ENCODE measurements at places on chromosomes 3 and 15. TPM values are rescaled to one million over a fixed set of nuclear protein-coding genes. Genes with fewer than 3 reads are reported as not detected.

Gene COL6A5
- not detected for total RNA-seq

Gene MYD88
- 36.2 TPM for total RNA-seq

Gene SLC35A5
- total RNA-seq: 30.4 TPM

Gene LRRN1
- 7.5 TPM for total RNA-seq

Gene ZMAT3
- 19.0 TPM for total RNA-seq

Gene CP
- 17.7 TPM for total RNA-seq

Gene CPB1
- 6.8 TPM for total RNA-seq

Gene CERS3
- total RNA-seq: not detected

Gene FETUB
- total RNA-seq: not detected

Gene RNU5B-1
- not detected for total RNA-seq

Gene CCDC54
- total RNA-seq: not detected

Gene MOBP
- total RNA-seq: not detected

DNA sequence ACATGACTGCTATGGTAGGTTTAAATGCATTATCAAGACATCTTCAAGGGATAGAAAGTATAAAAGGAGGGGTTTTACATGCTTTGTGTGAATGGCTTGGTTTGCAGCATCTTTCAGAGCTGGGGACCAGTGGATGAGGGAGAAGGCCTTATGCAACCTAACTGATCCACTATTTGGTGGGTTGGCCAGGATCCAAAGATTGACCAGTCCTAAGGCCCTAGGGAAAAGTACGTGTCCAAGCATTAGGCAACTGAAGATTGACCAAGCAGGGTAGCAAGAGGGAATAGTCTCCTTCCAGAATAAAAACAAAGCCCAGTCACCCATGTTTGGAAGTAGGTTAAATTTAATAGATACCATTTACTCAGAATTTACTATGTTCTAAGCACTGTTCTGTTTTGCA, 509.3 kb downstream of the EPHB1 start:
- H3K4me1 ChIP-seq: no peaks in the 10 kb centered on the region
- H3K27ac ChIP-seq: no peak overlapping the region
- no peaks in the 10 kb centered on the region for H3K27me3 ChIP-seq
- no peak overlapping the region for H3K4me3 ChIP-seq

DNA sequence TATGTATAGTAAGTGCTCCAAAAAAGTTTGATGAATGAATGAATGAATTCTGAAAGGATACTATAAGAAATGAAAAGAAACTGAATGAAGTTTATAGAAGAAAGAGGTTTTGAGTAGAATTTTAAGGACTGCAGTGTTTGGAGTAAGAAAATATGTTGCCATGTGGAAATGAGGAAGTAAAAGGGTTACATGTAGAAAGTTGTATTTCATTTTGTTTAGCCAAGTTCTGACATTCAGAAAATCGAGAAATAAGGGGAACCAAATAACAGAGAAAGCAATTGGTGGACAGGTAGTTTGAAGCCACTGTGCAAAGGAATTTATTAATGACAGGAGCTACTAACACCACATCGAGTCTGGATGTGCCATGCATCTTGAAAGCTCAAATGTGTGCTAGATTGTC, 200.7 kb downstream of the SATB1 start:
- no peak overlapping the region for H3K4me3 ChIP-seq
- no peaks in the 10 kb centered on the region for H3K27me3 ChIP-seq
- H3K4me1 ChIP-seq: no peaks in the 10 kb centered on the region

GRCh38 chr3:133884054-133884886, 11.4 kb downstream of the RAB6B start:
- H3K4me1 ChIP-seq: peaks cover 15% of the 10 kb centered on the region
- no peak for DNase-seq
- no peaks in the 10 kb centered on the region for H3K27me3 ChIP-seq
- H3K36me3 ChIP-seq: no peaks in the 10 kb centered on the region
- no peak overlapping the region for H3K4me3 ChIP-seq
- no peak overlapping the region for H3K27ac ChIP-seq

DNA sequence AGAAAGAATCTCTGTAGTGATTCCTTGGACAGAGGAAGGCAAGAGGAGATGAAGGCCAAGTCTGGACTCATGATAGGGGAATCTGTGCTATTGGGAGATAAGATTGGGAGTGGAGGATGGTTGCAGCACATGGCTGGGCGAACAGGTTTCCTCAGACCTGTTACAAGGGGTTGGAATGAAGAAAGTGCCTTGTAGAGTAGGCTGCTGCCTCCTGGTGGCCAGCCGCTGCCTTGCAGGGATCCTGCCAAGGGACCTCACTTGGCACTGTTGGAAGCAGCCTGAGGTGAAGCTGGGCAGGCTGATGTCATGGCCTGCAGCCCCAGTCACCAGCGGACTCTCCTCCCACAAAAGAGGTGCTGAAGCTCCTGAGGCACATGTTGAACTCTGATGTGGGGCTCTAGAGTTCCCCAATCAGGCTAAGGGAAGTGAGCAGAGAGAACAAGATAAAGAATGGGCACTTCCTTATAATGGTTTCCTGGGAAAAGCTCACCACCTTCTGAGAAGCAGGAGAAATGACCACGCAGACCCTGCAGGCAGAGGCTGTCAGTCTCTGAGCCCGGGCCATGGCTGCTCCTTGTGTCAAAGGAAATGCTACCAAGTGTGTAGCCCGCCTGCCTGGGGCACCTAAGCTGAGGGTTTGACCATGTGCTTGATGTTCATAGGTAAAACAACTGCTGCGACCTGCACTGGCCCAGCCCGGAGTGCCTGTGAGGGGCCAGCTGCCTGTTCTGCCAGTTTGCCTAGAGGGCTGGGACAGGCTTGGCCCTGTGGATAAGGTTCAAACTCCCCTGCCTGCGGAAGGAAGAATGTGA, 1.6 kb upstream of the TEX264 start:
- no peaks in the 10 kb centered on the region for H3K4me1 ChIP-seq
- no peak overlapping the region for H3K27ac ChIP-seq
- H3K27me3 ChIP-seq: no peaks in the 10 kb centered on the region
- peak; percentile 81 for DNase-seq
- no peak overlapping the region for H3K4me3 ChIP-seq

GRCh38 chr15:66875588-66876420, 173.8 kb downstream of the SMAD6 start:
- no peak for DNase-seq
- H3K4me3 ChIP-seq: no peak overlapping the region
- no peaks in the 10 kb centered on the region for H3K27me3 ChIP-seq
- no peak overlapping the region for H3K27ac ChIP-seq

- no peaks in the 10 kb centered on the region for H3K36me3 ChIP-seq
- H3K4me1 ChIP-seq: peaks cover 8% of the 10 kb centered on the region
- H3K4me3 ChIP-seq: no peak overlapping the region
- no peak for DNase-seq
- H3K27ac ChIP-seq: no peak overlapping the region
These were observed 85.7 kb downstream of the TBL1XR1 start for GRCh38 chr3:177111541-177111949.

DNA sequence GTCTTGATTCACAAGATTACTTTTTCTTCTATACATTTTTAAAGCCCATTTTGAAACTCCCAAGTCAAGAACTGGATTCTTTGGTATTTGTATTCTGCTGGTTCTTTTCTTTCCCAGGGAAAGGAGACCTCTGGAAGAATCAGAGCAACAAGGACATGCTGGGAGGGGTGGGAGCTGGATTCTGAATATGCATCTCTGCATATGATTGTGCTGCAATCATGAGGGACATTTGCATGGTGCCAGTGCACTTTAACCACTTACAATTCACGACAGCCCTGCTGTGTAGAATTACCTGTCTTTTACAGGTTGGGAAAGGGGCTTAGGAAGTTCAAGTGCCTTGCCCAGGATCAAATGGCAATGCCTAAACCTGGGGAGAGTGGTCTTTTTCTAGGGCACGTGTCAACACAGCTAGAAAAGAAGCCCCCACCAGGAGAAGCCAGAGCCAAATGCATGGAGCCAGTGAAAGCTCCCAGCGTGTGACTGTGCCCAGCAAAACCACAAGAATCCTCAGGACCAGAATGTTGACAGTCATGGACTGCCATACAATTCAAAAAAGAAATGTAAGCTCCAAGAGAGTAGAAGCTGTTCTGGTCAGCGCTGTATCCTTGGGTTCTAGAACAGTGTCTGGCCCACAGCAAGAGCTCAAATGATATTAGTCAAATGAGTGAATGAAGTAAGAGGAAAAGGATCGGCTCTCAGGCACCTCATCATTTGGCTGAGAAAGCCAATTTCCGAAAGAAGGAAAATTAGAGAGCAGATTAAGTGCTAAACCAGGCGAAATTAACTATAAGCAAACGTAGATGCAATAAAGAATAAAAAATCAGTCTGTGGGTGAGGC, 84.5 kb upstream of the MEF2A start:
- H3K36me3 ChIP-seq: no peaks in the 10 kb centered on the region
- no peak overlapping the region for H3K27ac ChIP-seq
- H3K4me3 ChIP-seq: no peak overlapping the region
- no peak for DNase-seq

DNA sequence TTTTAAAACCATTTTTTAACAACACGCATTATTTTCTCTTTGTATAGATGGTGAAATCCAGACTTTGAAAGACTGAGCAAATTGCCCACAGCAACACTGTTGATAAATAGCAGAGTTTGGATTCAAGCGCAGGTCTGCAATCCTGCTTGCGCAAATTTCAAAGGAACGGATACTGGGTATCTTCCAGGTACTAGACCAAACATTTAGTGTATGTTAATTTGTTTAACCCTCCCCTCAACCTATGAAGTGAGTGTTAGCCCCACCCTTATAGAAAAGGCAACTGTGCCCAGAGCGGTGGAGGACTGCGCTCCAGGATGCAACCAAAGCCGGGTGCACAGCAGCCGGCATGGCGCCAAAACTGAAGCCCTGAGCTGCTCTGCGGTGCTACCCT, 103.8 kb downstream of the CPN2 start:
- H3K27me3 ChIP-seq: no peaks in the 10 kb centered on the region
- no peaks in the 10 kb centered on the region for H3K36me3 ChIP-seq
- H3K4me1 ChIP-seq: no peaks in the 10 kb centered on the region

- no peaks in the 10 kb centered on the region for H3K4me1 ChIP-seq
- no peaks in the 10 kb centered on the region for H3K27me3 ChIP-seq
- no peak overlapping the region for H3K27ac ChIP-seq
- no peaks in the 10 kb centered on the region for H3K36me3 ChIP-seq
- H3K4me3 ChIP-seq: no peak overlapping the region
- no peak for DNase-seq
These were observed 148.1 kb downstream of the NEK11 start for GRCh38 chr3:131174752-131175151.

GRCh38 chr3:13463618-13464400, 16.3 kb upstream of the HDAC11 start:
- DNase-seq: no peak
- no peaks in the 10 kb centered on the region for H3K4me1 ChIP-seq
- no peaks in the 10 kb centered on the region for H3K27me3 ChIP-seq
- no peaks in the 10 kb centered on the region for H3K36me3 ChIP-seq
- no peak overlapping the region for H3K4me3 ChIP-seq

- no peak overlapping the region for H3K4me3 ChIP-seq
- peak overlapping the region; percentile 38 for H3K27ac ChIP-seq
- H3K36me3 ChIP-seq: no peaks in the 10 kb centered on the region
- no peaks in the 10 kb centered on the region for H3K27me3 ChIP-seq
- peaks cover 94% of the 10 kb centered on the region for H3K4me1 ChIP-seq
- no peak for DNase-seq
These were observed 19.1 kb downstream of the IREB2 start for GRCh38 chr15:78457101-78457500.

DNA sequence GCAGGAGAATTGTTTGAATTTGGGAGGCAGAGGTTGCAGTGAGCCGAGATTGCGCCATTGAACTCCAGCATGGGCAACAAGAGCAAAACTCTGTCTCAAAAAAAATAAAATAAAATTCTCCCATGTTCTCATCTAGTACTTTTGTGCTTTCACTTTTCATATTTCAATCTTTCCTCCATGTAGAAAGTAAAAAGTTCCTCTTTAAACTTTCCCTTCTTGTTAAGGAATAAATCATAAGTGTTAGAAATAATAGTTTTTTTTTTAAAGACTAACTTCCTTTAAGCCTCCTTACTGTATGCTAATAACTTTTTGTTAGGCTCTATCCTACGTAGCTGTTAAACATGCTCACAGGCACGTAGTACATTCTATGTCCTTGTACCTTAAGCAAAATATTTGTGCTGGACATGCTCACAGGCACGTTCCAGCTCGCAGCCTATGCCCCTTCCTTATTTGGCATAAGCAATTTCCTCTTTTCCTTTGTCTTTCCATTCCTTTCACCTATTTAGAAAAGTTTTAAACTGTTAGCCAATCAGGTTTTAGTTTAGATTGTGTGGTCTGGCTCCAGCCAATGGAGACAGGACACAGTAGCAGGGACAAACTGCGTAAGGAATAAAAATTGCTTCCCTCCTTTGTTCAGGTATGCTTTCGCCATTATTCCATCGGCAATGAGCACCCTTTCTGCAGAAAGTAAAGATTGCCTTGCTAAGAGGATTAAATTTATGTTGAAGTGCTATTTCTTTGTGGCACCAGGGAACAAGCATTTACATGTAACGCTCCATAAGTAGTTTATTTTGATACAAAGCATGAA, 38.9 kb upstream of the PIK3CB start:
- H3K27me3 ChIP-seq: no peaks in the 10 kb centered on the region
- no peaks in the 10 kb centered on the region for H3K4me1 ChIP-seq
- no peak overlapping the region for H3K27ac ChIP-seq
- H3K4me3 ChIP-seq: no peak overlapping the region

- H3K27ac ChIP-seq: no peak overlapping the region
- no peaks in the 10 kb centered on the region for H3K27me3 ChIP-seq
- H3K4me3 ChIP-seq: no peak overlapping the region
- no peak for DNase-seq
- H3K4me1 ChIP-seq: no peaks in the 10 kb centered on the region
These were observed 3.2 kb upstream of the SENP2 start for GRCh38 chr3:185582871-185583270.

DNA sequence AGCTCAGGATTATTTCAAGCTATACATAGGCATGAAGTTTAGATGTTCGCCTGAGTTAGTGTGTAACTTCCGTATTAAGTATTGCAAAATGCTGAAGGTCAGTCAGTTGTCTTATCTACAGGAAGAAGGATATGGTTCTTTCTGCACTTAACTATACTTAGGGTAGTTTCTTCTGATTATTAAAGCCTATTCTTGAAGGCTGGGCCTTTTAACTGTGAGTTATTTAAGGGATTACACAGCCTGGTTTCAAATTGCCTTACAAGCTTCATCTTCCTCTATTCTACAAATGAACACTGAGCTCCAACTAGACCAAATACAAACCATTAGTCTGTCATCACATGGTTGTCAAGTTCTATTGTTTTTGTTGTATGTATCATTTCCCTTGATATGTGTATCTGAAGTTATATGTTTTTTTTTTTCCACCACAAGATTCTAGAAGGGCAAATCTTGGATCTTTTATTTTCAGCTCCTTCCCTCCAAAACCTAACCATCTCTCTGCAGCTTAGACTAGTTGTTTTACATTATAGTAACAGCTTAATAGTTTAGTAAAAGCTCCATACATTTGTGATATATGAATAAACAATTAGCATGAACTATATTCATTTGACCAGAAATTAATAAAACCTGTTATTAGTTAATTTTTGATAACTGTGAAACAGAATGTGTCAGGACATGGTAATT, 272.9 kb upstream of the KCNMB2 start:
- no peaks in the 10 kb centered on the region for H3K36me3 ChIP-seq
- no peak overlapping the region for H3K4me3 ChIP-seq
- no peaks in the 10 kb centered on the region for H3K27me3 ChIP-seq
- H3K27ac ChIP-seq: no peak overlapping the region
- no peak for DNase-seq

- DNase-seq: no peak
- H3K27me3 ChIP-seq: no peaks in the 10 kb centered on the region
- H3K36me3 ChIP-seq: no peaks in the 10 kb centered on the region
- no peak overlapping the region for H3K4me3 ChIP-seq
These were observed 163.6 kb downstream of the ECT2 start for GRCh38 chr3:172913911-172914655.

GRCh38 chr3:84245789-84246188, 713.0 kb upstream of the CADM2 start:
- no peaks in the 10 kb centered on the region for H3K36me3 ChIP-seq
- no peak overlapping the region for H3K4me3 ChIP-seq
- no peaks in the 10 kb centered on the region for H3K4me1 ChIP-seq

All from tibial nerve (tissue), 4 donors.